ENCODE measurements at places on chromosomes 2 and 18. TPM values are rescaled to one million over a fixed set of nuclear protein-coding genes. Genes with fewer than 3 reads are reported as not detected.
A peak's percentile ranks its signal among the peaks of the same experiment; 100 is the strongest.

SPDYA gene
- 9.8 TPM for total RNA-seq

LIMS2 gene
- total RNA-seq, result 11.0 TPM

DNA sequence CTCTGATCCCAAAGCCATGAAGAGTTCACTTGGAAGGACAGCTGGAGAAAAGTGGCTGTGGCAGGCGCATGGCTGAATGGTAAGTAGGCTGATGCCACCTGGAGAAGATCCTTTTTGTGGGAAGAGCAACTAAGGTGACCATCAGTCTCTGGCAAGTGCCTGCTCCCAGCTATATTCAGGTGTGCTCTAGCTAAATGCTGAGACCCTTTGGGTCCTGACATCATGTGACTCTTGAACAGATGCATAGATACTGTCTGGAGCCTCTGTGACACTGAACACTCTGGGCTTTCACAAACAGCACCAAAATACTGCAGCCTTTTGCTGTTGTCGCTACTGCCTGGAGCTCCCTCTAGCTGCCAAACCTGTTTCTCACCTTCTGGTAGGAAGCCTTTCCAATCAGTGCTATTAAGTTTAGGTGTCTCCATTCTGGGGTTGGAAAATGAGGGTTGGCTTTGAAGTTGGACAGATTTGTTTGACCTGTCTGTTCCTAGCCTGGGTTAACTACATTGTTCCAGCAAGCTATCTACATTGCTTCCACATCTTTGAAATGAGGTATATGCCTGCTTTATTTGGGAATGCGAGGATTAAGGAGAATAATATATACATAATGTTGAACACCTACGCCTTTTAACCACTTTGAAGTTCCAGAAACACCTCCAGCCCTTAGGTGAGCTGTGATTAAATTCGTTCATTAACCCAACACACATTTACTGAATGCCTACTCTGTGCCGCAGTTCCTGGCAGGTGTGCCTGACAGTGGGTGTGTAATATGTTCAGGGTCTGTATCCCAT lies 3.1 kb downstream of the EGR4 start:
- no peaks in the 10 kb centered on the region for H3K36me3 ChIP-seq
- H3K27ac ChIP-seq, result no peak overlapping the region
- H3K4me3 ChIP-seq, result no peak overlapping the region
- peaks cover 17% of the 10 kb centered on the region for H3K4me1 ChIP-seq
- peaks cover 6% of the 10 kb centered on the region for H3K27me3 ChIP-seq

GRCh38 chr18:49490246-49490762 lies 3.3 kb upstream of the C18orf32 start:
- H3K36me3 ChIP-seq, result peaks cover 28% of the 10 kb centered on the region
- peak overlapping the region; percentile 50 for H3K27ac ChIP-seq
- H3K27me3 ChIP-seq, result no peaks in the 10 kb centered on the region
- peak overlapping the region; percentile 4 for H3K4me3 ChIP-seq

GRCh38 chr18:49011291-49011746 lies 60.6 kb upstream of the SMAD7 start:
- no peak for DNase-seq
- H3K36me3 ChIP-seq, result no peaks in the 10 kb centered on the region
- H3K27me3 ChIP-seq, result no peaks in the 10 kb centered on the region
- no peak overlapping the region for H3K4me3 ChIP-seq
- H3K27ac ChIP-seq, result no peak overlapping the region

- no peak overlapping the region for H3K27ac ChIP-seq
- no peak for DNase-seq
- no peaks in the 10 kb centered on the region for H3K27me3 ChIP-seq
- no peaks in the 10 kb centered on the region for H3K4me1 ChIP-seq
These were observed 418.6 kb downstream of the CMPK2 start for GRCh38 chr2:6446938-6447608.
